ENCODE measurements at places on chromosomes 3 and 15.

DNA sequence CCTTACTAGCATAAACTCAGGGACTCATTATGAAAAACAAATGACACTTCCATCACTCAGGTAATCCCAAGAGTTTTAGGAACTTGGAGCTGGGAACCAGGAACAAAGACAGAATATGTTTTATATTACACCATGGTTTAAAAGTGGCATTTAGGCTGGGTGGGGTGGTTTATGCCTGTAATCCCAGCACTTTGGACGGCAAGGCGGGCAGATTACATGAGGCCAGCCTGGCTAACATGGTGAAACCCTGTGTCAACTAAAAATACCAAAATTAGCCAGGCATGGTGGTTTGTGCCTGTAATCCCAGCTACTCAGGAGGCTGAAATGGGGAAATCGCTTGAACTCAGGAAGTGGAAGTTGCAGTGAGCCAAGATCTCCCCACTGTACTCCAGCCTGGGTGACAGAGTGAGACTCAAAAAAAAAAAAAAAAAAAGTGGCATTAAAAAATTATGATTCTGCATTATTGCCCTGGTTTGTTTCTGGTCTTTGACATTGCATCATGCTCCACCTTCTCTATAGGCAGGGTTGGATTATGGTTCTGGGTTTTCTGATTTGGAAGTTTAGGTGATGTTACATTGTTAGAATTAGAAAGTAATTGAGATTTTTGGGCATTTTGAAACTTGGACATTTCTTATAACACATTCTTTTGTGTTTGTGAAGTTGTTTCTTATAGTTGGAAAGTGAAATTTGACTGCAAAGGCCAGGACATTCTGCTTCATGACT, 19.0 kb downstream of the SQOR start:
- DNase-seq, result no peak

DNA sequence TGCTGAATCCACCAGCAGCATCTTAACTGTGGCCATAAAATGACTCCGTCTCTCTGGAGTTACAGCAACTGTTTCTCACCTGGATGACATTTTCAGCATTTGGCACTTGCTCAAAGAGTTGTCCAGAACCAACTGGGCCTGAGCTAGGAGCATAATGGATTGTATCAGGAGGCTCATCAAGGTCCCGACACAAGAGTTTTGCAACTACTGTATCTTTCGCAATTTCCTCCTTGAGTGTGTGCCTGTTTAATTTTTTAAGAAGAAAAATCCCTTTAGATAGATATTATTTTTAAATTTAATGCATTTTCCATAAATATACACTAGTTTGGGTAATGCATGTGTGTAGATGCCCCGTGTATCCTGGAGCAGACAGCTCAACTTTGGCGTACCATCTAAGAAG, 44.3 kb upstream of the C3orf49 start:
- no peak for DNase-seq

- no peak for DNase-seq
These were observed 249.1 kb upstream of the MCTP2 start for GRCh38 chr15:93982226-93982727.

DNA sequence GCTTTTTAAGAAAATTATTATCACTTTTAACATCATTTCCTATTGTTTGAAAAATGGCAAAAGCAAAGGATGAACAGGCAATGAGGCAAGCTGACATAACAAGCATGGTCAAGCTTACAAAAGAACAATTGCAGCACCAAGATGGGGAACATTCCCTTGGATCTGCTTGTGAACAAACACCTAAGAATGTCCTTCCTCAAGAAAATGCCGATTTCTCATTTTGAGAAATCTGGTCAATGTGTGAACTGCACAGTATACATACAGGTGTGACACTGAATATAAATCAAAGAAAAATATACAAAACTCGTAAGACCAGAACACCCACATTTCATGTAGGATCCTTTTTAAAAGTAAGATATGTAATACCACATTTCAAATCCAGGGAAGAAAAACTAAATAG, 58.9 kb downstream of the LRRFIP2 start:
- no peak for DNase-seq

GRCh38 chr3:4340411-4341335, 37.5 kb downstream of the SETMAR start:
- no peak for DNase-seq

DNA sequence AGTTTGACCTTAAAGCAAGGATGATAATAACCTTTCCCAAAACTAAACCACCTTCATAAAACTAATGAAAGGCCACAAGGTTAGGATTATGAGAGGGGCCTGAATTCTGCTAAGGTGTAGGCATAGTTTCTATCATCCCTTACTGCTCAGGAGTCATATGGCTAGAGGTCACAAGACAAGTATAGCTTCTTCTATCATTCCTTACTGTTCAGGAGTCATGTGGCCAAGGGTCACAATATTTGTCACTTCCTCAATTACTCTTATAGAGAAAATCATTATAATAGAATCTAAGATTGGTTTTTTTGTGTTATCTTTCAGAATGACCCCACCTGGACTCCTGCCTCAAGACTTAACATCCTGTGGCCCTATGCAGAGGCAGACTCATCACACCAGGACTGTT, 36.6 kb downstream of the HERC1 start:
- DNase-seq, result no peak

DNA sequence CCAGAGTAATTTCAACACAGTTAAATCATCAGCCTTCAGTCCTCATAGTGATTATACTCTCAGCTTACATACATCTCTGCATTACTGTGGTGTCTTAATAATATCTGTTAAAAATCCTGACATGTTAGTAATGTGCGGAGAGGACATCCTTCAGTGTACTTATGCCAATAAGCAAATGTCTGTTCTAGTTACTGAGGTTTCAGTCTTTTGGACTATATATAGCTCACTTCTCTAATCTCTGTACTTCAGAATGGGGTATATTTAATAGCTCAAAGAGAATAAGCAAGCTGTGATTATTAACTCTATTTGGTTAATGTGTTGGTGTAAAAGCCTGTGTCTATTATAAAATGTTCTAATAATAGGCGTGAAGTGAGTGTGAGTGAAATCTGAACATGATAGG, 28.9 kb upstream of the OSTN start:
- DNase-seq, result no peak

GRCh38 chr3:56980243-56980642, 80.2 kb upstream of the SPATA12 start:
- no peak for DNase-seq

GRCh38 chr3:140085001-140085400, 150.0 kb downstream of the CLSTN2 start:
- no peak for DNase-seq

DNA sequence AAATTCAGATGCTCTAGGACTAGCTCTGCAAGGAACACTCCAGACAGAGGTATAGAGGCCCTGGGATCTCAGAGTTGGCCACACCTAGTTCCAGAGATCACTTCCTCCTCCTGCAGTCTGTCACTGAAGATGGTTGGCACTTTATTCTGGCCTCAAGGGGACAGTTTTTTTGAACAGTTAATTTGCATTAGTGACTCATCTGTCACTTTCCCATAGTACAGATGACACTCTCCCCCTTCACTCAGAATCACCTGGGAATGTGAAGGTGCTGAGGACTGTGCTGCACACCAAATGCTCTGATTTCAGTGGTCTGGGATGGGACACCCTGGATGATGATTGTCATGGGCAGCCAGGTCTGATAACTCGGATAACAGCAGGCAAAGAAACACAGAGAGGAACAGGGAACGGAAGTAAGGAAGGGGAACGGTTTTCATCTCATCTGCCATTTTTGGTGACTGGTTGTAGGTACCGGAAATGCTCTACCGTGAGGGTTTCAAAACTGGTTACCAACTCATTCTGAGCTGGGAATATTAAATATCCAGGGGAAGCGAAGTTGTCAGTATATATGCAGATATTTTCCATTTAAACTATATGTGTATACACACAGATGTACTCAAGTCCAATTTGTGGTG, 232.5 kb upstream of the ST8SIA2 start:
- DNase-seq, result no peak

GRCh38 chr3:185037801-185038200, 115.1 kb downstream of the C3orf70 start:
- no peak for DNase-seq

GRCh38 chr3:101143012-101143411, 149.8 kb upstream of the ABI3BP start:
- no peak for DNase-seq

- DNase-seq, result no peak
These were observed 199.3 kb upstream of the LINGO1 start for GRCh38 chr15:77831986-77832385.

- DNase-seq, result no peak
These were observed 3.5 kb upstream of the DCUN1D1 start for GRCh38 chr3:182983876-182984275.

DNA sequence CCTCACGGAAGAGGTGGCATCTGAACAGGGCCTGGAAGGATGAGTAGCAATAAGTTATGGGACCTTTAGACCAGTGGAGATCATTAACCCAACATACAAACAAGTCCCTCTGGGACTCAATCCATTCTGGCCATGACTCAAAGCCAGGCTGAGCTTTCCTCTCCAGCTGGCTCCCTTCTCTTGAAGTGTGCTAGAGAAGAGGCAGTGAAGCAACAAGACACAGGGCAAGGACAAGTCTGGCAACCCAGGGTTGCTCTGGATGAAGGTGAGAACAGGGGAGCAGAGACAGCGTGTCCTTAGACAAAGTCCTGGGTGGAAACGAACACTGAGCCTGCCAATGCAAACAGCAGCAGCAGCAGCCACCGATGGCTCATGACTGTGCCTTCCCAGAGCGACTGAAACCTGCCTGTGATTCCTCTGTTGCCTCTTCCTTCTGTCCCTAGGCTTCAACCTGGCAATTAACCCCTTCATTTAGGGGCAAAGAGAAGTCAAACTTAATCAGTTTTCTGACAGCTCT, 86.8 kb downstream of the BDH1 start:
- DNase-seq, result no peak

- no peak for DNase-seq
These were observed 10.9 kb upstream of the DLL4 start for GRCh38 chr15:40918146-40918798.

- DNase-seq, result no peak
These were observed 2.5 kb upstream of the FANCD2 start for GRCh38 chr3:10023587-10024310.

GRCh38 chr3:147408188-147409100, 721 bp upstream of the ZIC1 start:
- DNase-seq, result no peak

GRCh38 chr3:61090389-61091169, 160.7 kb downstream of the FHIT start:
- DNase-seq, result no peak

DNA sequence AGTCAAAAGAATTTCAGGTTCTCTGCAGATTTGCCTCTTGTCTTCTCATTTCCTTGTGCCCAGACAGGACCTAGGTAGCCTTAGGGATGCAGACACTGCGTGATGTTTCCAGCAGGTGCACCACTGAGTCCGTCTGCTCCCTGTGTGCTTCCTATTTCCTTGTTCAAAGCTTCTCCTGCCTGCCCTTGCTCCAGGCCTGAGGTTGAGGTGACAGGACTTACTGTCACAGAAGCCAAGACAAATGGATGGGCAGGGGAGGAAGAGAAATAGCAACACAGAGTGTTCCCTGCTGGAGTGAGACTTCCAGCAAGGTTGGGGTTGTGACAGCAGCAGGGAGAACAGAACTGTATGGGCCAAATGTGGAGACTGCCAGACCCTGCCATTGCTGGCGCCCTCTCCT, 199.4 kb downstream of the MYRIP start:
- DNase-seq, result no peak

DNA sequence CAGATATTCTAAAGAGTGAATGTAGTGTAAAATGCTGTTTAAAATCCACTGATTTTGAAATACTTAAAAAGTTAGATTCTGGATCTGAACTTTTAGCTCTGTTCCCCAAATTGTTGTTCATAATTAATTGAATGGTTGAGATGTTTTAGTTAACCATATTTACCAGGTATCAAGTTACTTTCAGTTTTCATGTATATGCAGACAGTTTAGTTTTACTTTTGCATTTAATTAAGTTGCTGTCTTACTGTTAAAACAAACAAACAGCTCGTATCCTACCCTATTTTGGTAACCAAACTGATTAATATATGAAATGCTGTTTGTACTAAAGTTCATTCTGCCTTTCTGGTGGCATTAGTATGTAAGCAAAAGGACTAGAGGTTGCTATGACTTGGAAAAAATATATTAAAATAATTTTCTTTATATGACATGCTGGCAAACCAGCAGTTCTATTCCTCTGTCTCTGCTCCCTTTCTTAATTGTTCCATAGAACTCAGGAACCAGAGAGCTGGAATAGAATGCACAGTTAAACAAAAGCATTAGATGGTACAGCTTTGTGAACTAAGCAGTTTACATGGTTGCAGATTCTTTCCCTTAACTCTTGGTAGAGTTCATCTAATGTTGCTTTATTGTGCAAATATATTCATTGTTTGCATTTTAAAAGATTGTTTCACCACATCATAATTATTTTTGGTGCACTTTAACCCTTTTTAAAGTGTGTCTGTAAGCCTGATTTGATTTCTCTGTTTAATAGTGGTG, 39.5 kb upstream of the SCAANT1 start:
- DNase-seq, result no peak
